ENCODE measurements at places on chromosomes 4 and X.

DNA sequence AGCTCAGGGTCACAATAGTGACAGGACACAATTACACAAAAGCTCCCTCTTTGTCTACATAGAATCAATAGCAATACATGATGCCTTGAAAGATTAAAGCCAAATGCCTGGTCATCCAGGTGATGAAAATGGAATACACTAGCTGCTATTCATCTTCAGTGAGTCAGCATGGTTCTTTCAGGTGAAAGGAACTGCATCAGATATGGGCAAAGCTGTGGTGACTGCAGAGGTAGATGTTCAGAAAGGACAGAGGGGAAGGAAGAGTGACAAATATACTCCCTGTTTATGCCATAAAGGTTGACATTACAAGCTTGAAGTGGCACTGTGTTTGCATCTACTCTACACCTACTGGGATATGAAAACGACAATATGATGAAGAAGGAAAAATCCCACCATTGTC is 20.0 kb upstream of the FTHL17 start:
- DNase-seq, result no peak

DNA sequence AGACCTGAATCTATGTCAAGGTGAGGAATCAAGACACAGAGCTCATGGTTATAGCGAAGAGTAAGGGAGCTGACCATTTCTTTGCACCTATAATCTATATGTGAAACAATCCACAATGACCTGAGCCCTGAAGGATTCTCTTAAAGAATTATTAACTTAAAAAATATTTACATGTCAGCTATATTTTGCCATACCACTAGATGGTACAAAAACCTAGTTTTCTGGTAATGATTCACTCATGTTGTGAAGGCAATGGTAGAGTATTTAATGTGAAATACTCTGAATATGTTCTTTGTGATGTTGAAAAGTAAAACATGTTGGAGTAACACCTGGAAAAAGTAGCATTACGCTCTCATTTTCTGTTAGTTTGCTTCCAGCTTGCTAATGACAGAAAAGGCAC is 40.0 kb downstream of the VGLL1 start:
- no peak for DNase-seq

- no peak for DNase-seq
These were observed 240.0 kb upstream of the RPS6KA3 start for GRCh38 chrX:20506739-20507138.

GRCh38 chr4:152464030-152464823 is 71.7 kb downstream of the FBXW7 start:
- DNase-seq, result no peak

All from activated T-helper 1 cell treated with Interleukin-2 at 50 U/mL for 16 hours (primary cell).